ENCODE measurements at places on chromosomes 12 and 14.

- H3K4me3 ChIP-seq, result no peak overlapping the region
- no peaks in the 10 kb centered on the region for H3K4me1 ChIP-seq
- DNase-seq, result no peak
- H3K27me3 ChIP-seq, result no peaks in the 10 kb centered on the region
- H3K36me3 ChIP-seq, result no peaks in the 10 kb centered on the region
Observed at GRCh38 chr12:123494124-123494851, 36.3 kb downstream of the SNRNP35 start.

DNA sequence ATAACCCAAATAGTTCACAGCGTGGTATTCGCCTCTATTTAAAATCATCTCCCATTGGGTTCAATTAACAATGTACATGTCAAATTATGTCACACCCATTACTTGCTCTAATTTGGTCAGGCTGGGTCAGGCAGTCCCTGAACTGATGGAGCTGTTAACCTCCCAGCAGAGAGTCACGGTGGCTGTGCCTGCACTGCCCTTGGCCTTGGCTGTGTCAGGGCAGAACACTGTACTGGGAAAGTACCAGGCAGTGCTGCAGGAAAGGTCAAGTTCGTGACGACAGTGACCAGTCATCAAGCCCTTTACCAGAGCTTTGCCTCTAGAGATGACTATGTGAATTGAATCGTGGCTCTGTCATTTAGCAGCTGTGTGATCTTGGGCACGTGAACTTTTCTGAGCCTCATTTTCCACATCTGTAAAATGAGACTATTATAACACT is 100.0 kb downstream of the ARF6 start:
- no peak overlapping the region for H3K4me3 ChIP-seq
- peaks cover 8% of the 10 kb centered on the region for H3K4me1 ChIP-seq
- H3K27me3 ChIP-seq, result no peaks in the 10 kb centered on the region
- no peak overlapping the region for H3K27ac ChIP-seq
- DNase-seq, result no peak

DNA sequence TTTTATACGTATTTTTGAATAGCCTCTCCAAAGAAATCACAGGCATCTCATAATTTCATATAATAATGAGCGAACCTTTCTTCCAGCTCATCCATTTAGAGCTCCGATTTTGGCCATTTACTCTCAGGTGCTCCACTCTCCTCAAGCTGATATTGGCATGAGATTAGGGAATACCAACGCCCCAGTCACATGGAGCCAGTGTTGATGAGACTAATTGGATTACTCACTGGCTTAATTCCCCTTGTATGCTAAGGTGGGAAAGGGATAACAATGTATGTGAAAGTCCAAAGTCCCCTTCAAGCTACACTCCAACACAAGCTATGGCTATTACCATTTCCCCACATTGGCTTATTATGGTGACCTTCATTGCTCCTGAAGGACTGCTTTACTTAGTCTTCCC is 76.6 kb upstream of the NAV3 start:
- no peaks in the 10 kb centered on the region for H3K36me3 ChIP-seq
- H3K4me1 ChIP-seq, result no peaks in the 10 kb centered on the region
- H3K27me3 ChIP-seq, result no peaks in the 10 kb centered on the region
- no peak overlapping the region for H3K27ac ChIP-seq

DNA sequence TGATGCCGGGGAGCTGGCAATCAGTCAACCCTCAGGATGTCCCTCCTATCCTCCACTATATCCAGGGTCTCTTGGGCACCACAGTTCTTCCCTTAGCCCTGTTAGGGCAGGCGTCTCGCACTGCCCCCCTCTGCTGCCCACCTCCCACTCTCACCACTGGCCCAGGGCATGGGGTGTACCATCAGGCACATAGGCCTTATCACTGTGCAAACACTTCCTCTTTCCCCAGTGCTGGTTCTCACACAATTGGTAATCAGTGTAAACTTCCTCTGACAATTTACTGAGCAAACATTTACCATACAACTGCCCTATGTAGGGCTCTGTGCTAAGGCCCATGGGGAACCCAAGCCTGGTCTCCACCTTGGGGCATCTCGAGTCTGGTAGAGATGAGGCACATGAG is 20.1 kb upstream of the TMED10 start:
- peak overlapping the region; percentile 11 for H3K27ac ChIP-seq
- H3K4me3 ChIP-seq, result no peak overlapping the region
- H3K4me1 ChIP-seq, result peaks cover 48% of the 10 kb centered on the region

DNA sequence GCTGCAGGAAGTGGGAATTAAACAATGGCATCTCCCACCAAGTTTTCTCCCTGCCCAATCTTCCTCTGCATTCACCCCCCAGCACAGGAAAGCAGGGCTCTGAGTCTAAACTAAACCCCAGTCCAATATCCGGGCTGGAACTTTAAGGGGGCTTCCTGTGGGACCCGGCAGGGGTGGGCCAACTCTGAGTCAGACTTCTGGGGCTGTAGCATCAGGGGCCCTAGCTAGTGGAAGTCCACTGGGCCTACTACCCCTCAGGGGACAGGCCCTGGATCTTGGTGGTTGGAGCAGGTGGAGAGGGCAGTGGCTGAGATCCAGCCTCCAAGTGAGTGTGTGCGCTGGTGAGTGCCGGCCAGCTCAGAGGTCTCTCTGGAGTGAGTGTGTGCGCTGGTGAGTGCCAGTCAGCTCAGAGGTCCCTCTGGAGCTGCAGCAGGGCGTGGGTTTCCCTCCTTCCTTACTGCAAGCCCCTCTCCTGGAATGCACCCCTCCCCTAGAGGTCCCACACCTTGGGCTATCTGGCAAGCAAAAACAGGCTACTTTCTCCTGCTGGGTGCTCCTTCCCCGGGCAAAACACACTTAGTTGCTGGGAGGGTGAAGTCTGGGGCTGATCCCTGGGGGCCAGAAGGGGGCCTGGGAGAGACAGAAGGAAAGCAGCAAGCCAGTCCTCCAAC is 5.6 kb upstream of the LHX5 start:
- H3K27ac ChIP-seq, result no peak overlapping the region
- no peak overlapping the region for H3K4me3 ChIP-seq
- no peaks in the 10 kb centered on the region for H3K36me3 ChIP-seq
- DNase-seq, result no peak

- H3K4me1 ChIP-seq, result no peaks in the 10 kb centered on the region
- no peaks in the 10 kb centered on the region for H3K36me3 ChIP-seq
- H3K27ac ChIP-seq, result no peak overlapping the region
- DNase-seq, result no peak
- H3K4me3 ChIP-seq, result no peak overlapping the region
- H3K27me3 ChIP-seq, result no peaks in the 10 kb centered on the region
Observed at GRCh38 chr12:101021442-101021841, 188.6 kb downstream of the SLC5A8 start.

DNA sequence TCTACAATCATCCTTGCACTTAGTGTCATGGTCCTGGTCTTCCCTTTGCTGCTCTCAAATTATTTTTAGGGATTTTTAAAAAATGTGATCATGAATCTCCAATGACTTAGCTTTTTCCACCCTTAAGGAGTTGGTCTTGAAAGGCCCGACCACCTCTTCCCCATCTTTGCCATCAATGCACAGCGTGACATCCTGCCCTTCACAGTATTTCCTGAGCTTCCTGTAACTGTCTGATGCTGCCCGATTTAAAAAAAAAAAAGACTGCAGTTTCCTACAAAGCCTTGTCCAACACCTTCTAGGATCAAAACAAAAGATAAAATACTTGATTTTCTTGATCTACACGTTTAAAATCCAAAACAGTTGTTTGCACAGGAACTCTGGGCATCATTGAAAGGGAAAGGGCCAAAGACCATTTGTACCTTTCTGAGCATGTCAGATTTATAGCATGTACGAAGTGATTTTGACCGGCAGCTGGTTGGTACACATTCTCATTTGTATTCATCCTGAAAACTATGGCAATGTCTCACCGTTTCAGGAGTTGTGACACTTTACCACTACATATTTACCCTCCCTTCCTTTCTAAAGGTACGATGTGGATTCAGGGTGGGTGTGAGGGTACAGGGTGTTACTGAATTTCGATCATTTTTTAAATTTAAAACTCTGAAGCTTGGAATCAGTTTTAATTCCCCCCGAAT is 7.4 kb upstream of the ELK3 start:
- no peak overlapping the region for H3K27ac ChIP-seq
- DNase-seq, result no peak
- H3K27me3 ChIP-seq, result no peaks in the 10 kb centered on the region
- no peak overlapping the region for H3K4me3 ChIP-seq

All from transverse colon (tissue), 4 donors.